ENCODE measurements at places on chromosomes 1 and 21. TPM values are rescaled to one million over a fixed set of nuclear protein-coding genes. Genes with fewer than 3 reads are reported as not detected.
A peak's percentile ranks its signal among the peaks of the same experiment; 100 is the strongest.

Gene TEDDM1
- not detected for total RNA-seq

Gene MCOLN2
- 110 TPM for total RNA-seq

DNA sequence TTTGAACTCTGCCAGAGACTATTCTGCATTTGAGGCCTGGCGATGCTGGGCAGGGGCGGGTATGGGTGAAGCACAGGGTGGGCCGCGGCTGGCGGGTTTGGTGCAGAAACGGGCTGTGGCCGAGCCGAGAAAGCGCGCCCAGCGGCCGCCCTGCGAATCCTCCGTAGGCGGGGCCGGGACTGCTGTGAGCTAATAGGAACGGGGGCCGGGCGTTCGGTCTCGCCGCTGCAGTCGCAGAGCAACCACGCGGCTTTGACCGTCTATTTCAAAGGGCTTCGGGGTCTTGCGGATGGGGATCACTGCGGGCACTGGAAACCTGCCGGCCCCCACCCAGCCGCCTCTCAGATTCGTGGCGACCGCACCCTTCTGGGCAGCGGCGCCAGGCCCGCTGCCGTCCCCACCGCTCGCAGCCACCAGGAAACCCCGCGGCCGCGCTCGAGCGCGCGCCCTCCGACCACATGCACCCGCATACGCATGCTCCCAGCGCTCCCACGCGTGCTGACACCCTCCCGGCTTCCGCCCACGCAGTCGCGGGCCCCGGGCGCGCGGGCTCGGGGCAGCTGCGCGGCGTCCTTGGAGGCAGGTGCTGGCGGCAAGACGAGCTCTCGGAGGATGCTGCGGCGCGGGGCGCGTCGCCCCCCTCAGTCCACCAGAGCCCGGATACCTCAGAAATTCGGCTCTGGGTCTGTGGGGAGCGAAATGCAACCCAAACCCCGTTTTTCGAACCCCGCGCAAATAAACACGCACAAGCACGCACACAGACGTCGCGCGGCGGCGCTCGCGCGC lies 32.6 kb downstream of the DNTTIP2 start:
- H3K27me3 ChIP-seq: no peaks in the 10 kb centered on the region
- DNase-seq: peak; percentile 86
- H3K27ac ChIP-seq: peak overlapping the region; percentile 85
- no peaks in the 10 kb centered on the region for H3K36me3 ChIP-seq

Gene C1orf50
- 8.7 TPM for total RNA-seq

- H3K4me1 ChIP-seq: no peaks in the 10 kb centered on the region
- H3K27ac ChIP-seq: no peak overlapping the region
- DNase-seq: no peak
- no peak overlapping the region for H3K4me3 ChIP-seq
- no peaks in the 10 kb centered on the region for H3K27me3 ChIP-seq
Observed at GRCh38 chr21:45945868-45946210, 35.7 kb upstream of the COL6A1 start.

DNA sequence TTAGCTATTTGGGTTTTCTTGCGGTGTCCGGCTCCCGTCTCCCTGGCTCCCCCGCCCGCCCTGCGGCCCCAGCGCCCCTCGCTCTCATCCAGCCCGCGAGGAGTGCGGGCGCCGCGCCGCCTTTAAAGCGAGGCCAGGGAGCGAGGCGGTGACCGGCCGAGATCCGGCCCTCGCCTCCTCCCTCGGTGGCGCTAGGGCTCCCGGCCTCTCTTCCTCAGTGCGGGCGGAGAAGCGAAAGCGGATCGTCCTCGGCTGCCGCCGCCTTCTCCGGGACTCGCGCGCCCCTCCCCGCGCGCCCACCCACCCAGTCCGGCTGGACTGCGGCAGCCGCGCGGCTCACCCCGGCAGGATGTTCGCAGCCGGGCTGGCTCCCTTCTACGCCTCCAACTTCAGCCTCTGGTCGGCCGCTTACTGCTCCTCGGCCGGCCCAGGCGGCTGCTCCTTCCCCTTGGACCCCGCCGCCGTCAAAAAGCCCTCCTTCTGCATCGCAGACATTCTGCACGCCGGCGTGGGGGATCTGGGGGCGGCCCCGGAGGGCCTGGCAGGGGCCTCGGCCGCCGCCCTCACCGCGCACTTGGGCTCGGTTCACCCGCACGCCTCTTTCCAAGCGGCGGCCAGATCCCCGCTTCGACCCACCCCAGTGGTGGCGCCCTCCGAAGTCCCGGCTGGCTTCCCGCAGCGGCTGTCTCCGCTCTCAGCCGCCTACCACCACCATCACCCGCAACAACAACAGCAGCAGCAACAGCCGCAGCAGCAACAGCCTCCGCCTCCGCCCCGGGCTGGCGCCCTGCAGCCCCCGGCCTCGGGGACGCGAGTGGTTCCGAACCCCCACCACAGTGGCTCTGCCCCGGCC lies 492 bp downstream of the HLX start:
- H3K36me3 ChIP-seq: no peaks in the 10 kb centered on the region

- peak; percentile 64 for DNase-seq
- no peaks in the 10 kb centered on the region for H3K27me3 ChIP-seq
- H3K4me1 ChIP-seq: peaks cover 40% of the 10 kb centered on the region
- H3K36me3 ChIP-seq: no peaks in the 10 kb centered on the region
- peak overlapping the region; percentile 72 for H3K27ac ChIP-seq
Observed at GRCh38 chr1:89843273-89844130, 22.7 kb downstream of the LRRC8D start.

All from CD8-positive, alpha-beta memory T cell (primary cell).